ENCODE measurements at places on chromosomes 1 and 21.

GRCh38 chr1:119097380-119097779 lies 43.1 kb downstream of the WARS2 start:
- DNase-seq = no peak

- DNase-seq = no peak
Measured at GRCh38 chr1:10598389-10598702, 123.6 kb downstream of the PEX14 start.

DNA sequence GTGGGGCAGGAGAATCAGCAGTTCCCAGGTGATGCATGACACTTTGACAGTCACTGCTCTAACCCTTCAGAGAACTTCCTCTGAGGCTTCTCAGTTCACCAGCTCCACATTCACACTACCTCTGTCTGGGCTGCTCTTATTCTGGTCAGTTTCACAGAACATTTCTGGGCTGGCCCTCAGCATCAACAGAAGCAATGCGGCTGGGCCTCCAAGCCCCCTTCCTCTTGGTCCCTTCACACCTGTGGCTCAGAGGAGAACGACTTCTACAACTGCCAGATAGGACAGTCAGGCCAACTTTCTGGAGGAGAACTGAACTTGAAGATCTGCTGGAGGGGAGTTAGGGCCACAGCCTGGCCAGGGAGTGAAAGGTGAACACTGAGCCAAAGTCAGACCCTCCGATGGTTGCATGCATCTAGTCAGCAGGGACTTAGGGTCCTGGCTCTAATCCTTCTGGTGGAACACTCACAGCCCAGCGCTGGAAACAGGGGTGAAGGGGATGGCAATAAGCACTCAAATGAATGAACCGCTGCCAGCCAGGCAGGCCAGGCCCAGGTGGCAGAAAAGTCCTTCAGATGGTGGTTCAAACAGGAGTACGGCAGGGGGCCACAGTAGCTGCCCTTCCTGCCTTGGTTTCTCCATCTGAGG lies 274.1 kb downstream of the FOXD2 start:
- DNase-seq = no peak

DNA sequence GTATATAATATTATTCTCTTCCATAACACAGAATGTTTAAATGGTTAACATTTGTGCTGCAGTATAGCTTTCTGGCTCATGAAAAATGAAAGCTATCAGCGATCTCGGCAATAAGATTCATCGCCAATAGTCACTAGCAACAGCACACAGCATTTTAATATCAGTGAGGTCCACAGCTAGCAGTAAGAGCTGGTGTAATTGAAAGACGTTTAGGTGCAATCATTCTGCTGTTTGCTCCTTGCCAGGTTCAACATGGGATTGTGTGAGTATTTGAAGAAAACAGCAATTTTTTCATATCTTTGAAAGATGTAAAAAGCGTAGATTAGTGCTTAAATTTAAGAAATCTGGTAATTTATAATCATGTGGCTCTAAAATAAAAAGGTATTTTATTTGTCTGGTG lies 20.1 kb downstream of the PRKACB start:
- DNase-seq = no peak

DNA sequence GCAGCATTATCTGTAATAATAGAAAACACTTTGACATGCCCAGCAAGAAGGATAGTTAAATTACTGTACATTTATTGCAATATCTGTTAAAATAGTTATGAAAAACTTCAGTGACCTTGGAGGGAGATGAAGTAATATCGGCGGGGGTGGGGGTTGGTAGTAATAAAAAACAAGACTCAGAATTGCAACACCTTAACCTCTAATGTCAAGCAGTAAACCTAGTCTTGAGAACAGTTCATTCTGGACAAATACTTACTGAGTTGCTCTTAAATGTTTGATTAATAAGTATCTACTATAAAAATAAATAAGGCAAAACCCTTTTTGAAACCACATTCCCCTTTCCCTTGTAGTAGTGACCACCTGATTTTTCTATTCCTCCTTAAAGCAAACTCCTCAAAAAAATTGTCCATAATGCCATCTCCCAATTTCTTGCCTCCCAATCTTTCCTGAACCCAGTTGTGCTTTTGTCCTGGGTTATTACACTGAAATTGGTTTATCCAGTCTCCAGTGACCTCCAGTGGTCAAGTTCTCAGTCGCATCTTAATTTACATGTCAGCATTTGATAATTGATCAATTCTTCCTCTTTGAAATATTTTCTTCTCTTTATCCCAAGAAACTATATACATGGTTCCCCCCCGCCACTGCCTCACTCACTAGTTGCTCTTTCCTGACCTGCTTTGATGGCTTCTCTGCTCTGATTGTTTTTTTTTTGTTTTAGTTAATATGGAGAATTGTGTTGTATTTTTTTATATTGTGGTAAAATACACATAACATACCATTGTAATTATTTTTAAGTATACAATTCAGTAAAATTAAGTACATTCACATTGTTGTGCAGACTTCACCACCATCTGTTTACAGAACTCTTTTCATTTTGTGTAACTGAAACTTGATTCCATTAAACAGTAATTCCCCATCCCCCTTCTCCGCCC lies 36.8 kb downstream of the RAP1A start:
- DNase-seq = peak; percentile 57

- DNase-seq = no peak
Measured at GRCh38 chr21:32022146-32022545, 149.3 kb downstream of the HUNK start.

DNA sequence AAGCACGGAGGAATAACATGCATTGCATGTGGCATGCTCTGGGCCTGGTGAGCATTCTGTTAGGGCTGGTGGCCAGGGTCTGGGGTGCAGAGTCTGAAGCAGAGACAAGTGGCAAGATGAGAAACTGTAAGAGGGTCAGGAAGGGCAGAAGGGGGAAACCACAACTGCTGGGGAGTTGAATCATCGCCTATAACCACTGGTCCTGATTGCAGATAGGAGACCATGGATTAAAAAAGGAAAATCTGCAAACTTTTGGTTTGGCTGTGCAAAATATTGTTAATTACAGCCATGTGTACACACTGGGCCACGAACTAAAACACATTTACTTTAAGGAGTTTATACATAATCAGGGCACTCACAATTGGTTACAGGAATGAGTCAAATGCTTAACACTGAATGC lies 76.6 kb downstream of the TGFBR3 start:
- peak; percentile 33 for DNase-seq
